Eye (tissue), 1 donor: ENCODE measurements at places on chromosomes 13 and 19.

- DNase-seq = peak; percentile 31
Measured at GRCh38 chr13:25657157-25657556, 285.4 kb downstream of the ATP8A2 start.

- DNase-seq = no peak
Measured at GRCh38 chr13:21238267-21238666, 61.8 kb downstream of the MRPL57 start.

DNA sequence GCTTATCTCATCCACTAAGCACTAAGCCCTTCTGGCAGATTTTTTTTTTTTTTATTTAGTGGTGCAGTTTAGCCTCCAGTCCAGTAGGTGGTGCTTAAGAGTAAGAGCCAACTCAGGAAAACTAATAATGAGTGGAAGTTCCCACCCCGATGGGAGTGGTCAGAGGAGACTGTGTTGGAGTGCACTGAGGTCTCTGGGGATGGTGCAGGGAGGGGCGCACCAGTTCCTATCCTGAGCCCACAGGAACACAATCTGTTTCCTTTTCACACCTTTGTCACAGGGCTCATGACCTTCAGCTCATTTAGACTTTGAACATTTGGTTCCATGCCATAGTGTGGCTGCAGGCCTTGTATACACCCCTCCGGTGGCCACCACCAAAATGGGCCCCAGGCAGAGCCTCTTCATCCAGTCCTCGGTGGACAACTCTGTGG is 367.4 kb downstream of the SPRY2 start:
- DNase-seq = no peak

- DNase-seq = no peak
Measured at GRCh38 chr19:51573331-51573730, 2.2 kb downstream of the ZNF175 start.

GRCh38 chr13:66618702-66619101 is 611.4 kb downstream of the PCDH9 start:
- DNase-seq = no peak

DNA sequence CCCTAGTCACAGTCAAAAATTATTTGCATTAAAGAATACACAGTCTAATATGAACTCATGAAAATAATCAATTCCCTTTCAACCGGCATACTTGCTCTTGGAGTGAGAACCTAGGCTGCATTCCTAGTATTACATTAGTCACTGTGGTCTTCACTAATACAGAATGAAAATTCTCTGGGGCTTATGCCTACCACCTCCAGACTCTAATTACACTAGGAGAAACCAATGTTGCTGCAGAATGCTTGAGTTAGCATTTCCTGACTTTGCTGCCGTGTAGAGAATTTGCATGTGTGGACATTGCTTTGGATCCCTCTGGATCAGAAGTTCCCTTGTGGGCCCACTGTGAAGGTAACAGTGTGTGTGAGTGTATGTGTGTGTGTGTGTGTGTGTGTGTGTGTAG is 87.8 kb downstream of the CCNA1 start:
- no peak for DNase-seq

- no peak for DNase-seq
Measured at GRCh38 chr13:44431150-44431549, 57.5 kb downstream of the SERP2 start.

DNA sequence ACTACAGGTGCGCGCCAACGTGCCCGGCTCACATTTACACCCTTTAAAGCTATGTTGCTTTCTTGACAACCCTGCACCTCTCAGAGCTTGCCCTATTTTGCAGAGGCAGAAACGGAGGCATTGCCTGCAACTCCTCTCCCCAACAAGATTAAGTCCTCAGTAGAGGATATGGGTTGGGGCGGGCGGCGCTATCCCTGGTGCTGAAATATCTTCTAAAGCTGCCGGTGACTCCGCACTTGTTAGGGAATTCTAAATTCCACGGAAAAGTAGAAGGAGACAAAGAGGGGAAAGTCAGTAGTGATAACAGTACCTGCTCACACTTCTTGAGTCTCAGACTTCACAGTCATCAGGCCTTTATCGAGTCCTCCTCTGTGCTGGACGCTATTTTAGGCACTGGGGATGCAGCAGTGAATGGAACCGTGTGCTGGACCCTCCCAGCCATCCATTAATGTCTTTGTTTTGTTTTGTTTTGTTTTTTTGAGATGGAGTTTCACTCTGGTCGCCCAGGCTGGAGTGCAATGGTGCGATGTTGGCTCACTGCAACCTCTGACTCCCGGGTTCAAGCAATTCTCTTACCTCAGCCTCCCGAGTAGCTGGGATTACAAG is 18.0 kb downstream of the SLC5A5 start:
- DNase-seq = peak; percentile 82

DNA sequence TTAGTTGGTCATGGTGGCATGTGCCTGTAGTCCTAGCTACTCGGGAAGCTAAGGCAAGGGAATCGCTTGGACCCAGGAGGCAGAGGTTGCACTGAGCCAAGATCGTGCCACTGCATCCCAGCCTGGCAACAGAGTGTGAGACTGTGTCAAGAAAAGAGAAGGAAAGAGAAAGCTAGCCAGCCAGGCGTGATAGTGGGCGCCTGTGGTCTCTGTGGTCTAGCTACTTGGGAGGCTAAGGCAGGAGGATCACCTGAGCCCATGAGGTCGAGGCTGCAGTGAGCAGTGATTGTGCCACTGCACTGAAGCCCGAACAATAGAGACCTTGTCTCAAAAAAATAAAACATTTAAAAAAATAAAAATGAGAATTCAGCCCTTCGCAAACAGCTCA is 33.3 kb downstream of the TIMM13 start:
- no peak for DNase-seq
